ENCODE measurements at places on chromosomes 7 and 10. TPM values are rescaled to one million over a fixed set of nuclear protein-coding genes. Genes with fewer than 3 reads are reported as not detected.

The CALHM2 gene
- total RNA-seq, result 25.6 TPM

The ELMO1 gene
- 508 TPM for total RNA-seq

The LGI1 gene
- not detected for total RNA-seq

The ARHGAP19 gene
- 3.8 TPM for total RNA-seq

The UPK3B gene
- 1.1 TPM for total RNA-seq

DNA sequence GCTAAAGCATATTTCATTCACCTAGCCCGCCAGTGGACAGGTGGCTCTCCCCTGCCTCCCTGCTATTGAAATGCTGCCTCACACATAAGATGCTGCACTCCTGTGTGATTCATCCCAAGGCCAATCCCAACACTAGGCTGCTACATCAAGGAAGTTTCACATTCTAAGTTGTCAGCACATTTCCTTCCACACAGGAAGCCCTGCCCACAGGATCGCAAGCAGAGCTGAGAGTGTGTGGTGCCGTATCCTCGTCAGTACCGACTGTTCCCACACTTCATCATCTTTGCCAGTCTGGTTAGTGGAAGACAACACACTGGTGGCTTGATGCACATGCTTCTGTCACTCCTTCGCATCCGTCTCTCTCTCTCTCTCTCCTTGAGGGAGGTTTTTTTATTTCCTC is 194.3 kb upstream of the PPP2R2D start:
- DNase-seq, result no peak

DNA sequence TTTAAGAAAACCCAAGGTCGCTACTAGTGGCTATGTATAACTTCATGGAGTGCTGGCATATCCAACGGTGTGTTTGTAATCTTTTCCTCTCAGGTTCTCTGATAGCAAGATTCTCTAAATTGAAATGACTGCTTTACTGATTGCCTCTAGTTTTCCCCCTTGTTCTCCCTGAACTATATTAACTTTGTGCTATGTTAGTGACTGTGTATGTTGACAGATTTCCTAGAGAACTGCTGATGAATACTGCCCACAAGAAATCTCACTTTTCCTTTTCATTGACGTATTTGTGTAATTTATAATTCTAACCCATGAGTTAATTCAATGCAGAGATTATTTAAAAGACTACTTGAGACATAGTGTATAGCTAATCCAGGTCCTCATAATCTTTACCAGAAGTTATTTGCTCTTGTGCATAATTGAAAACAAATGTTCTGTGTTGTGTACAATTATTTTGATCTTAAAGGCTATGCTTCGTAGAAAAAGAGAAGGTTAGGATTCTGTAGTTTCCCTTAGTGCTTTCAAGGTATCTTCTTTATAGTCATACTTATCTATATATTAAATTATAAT is 70.6 kb upstream of the GLCCI1 start:
- DNase-seq, result no peak

DNA sequence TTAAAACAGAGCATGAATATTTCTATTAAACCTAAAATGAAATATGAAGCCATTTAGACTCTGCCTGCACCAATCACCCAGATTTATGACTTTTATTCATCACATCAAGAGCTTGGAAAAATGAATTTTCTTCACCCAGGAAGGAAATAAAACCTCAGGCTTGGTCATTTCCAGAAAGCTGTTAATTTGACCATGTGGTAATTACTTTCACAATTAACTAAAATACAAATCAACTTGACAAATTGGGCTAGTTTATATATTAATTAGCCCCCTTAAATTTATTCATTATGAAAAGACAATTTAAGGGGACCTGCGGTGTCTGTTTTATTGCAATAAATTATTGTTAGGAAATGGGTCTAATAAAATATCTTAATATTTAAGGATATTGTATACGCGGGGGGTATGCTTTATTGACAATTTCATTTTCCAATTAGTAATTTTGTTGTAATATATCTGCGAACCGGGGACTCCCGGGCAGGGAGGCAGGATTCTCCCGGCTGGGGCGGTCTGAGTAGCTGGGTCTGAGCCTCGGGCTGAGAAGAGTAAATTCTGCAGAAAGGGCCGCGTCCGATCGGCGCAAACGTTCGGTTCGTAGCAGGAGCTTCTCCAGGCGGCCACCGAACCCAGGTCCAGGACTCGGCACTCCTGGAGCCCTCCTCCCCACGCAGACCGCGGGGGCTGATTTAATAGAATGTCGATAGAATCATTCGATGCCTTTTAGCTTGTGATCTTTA is 9.4 kb upstream of the MNX1 start:
- DNase-seq, result no peak

DNA sequence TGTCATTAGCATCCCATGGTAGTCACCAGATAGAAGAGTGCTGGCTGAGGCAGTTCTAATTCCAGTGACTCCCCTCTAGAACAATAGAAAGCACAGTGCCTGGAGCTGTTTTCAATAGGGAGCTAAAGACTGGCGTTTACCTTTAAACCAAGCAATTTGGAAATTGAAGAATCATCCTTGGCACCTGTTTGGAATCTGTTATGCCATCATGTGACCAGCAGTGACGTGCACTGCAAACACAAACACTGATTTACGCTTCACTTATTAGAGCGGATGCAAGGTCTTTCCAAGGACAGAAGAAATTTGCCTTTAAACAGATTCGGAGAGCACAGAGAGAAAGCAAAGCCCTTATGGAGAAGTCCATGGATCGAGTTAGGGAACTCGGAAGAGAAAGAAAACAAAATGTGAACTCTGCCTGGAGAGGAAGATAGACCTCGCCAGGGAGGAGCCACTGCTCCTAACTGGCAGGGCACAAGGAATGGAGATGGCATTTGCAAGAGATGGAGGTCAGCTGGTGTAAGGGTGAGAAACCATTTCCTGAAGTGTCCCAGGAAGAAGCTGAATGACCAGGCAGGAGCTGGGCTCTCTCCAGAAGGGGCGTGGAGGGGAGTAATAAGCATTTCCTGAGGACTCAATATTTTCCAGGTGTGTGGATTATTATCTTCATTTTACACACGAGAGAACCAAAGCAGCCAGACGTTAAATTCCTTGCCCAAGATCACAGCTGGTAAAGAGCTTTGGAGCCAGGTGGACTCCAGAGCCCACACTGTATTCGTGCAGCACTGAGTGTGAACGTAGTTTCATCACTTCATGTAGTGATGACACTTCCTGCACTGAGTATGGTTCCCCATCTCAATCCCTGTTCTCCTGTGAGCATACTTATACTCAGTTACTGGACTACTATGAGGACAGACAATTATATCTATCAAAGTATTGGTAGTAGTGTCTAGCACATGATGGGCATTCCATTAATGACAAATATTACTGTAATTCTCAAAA is 97.7 kb downstream of the CUBN start:
- DNase-seq, result no peak

- peak; percentile 91 for DNase-seq
These were observed 106.7 kb downstream of the TNS3 start for GRCh38 chr7:47474937-47475879.

- DNase-seq, result no peak
These were observed 380.7 kb downstream of the RPS24 start for GRCh38 chr10:78414380-78414779.

- no peak for DNase-seq
These were observed 143.9 kb downstream of the LSM5 start for GRCh38 chr7:32346253-32346652.

DNA sequence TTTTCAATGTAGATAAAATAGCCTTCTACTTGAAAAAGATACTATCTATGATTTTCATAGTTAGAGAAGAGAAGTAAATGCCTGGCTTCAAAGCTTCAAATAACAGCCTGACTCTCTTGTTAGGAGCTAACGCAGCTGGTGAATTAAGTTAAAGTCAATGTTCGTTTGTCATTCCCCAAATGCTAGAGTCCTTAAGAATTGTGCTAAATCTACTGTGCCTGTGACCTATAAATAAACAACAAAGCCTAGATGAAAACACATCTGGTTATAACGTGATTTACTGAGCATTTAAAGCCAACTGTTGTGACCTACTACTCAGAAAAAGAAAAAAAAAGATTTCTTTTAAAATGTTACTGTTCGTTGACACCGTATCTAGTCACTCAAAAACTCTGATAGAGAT is 134.7 kb downstream of the POLR1F start:
- DNase-seq, result no peak

DNA sequence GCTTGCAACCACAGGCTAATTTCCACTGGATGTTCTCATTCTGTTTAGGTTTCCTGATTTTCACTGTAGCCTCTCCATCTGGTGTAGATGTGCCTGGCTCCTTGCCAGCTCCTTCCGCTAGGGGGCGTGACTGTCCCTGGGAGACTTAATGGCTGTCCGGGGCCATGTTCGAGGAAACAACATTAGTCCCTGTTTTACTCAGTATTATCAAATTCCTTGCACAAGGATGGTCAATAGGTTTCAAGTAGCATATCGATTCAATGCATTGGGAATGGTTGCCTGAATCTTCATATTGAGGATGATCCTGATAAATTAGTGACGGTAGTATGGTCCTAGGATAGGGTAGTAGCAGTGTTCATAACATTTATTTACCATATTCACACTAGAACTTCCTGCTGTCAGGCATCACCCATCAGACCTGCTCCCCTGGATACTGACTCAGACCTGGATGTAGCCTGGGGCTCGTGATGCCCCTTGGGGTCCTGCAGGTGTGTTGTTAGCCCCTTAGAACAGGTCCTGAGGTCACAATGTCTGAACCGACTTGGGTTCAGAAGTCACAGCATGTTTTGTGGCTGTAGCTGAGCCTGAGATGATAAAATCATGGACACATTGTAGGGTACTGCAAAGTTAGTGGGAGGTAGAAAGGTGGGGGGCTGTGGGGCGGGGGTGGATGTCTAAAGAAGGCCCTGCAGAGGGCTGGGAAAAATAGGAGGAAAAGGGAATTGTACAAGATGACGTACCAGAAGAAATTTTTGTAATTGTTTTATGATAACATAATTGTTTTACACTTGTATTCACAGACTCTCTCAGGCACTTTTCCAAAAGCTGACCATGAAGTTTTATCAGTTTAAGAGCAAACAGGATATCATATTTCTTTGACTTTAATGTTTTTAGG is 8.9 kb upstream of the EXOC6 start:
- DNase-seq, result peak; percentile 68

DNA sequence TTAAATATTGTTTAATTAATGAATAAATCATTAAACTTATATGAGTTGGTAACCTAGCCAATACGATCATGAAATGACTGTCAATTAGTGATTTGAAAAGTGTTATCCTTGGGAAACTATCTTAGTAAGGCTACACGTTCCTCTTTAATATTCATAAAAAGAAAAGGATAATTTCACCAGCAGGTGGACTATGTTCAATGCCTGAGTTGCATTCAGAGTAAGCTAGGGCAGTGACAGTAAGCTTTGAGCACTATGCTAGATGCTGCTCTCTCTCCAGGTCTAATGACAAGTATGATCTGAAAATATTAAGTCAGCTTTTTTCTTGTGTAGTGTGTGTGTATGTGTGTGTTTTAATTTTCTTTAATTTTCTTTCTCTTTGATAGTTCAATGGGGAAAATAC is 486.3 kb upstream of the PCDH15 start:
- DNase-seq, result no peak

DNA sequence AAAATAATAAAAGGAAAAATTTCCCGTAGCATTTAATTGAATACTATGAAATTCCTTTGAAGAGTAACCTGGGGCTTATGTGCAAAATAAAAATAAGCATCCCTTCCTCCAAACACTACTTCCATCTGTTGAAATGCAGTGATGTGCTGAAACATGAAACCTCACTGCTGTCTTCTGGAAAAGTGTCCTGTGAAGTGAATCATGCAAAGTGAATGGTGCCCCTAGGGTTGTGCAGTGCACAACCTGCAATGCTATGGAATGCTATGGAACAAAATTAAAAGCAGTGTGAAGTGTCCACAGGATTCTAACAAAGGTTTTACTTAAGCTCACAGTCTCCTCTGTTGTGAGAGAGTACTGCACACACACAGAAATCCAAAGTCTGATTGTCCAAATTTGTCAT is 480.9 kb downstream of the ETV1 start:
- DNase-seq, result no peak

DNA sequence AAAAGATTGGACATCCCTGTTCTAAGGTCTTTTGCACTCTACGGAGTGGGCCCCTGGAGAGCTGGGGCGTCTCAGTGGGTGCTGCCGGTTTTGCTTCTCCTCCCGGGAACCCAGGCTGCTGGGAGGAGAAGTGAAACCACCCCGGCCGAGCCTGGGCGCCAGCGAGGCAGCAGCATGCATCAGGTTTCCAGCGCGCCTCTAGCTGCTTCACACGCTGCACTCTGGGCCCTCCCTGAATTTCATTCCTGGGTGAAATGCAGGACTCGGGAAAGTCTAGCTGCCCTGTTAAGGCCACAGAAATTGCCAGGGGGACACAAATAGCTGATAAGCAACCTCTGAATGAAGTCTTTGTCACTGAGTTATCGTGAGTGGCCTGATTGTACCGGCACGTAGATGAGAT is 127.4 kb downstream of the TRRAP start:
- DNase-seq, result no peak

DNA sequence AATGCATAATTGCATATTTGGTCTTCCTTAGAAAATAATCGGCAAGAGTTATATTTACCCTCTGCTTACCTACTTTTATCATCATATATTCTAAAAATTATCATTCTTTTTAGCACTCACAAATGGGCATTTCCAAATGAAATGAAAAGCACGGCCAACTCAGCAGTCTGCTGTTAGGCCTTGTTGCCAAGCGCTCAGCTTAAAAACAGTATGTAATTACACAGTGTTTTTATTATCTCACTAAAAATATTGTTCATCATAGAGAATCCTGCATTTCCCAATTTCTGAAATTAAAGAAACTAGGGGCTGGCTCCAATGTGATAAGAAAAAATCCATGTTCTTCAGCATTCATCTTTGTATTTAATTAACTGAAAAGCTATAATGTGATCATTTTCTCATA is 391.7 kb upstream of the ADARB2 start:
- no peak for DNase-seq

- DNase-seq, result no peak
These were observed 381.1 kb upstream of the SEMA3D start for GRCh38 chr7:85567983-85568382.

GRCh38 chr10:70562036-70562755 is 40.3 kb downstream of the PRF1 start:
- no peak for DNase-seq

GRCh38 chr7:44707558-44708230 is 41.0 kb upstream of the ZMIZ2 start:
- no peak for DNase-seq

DNA sequence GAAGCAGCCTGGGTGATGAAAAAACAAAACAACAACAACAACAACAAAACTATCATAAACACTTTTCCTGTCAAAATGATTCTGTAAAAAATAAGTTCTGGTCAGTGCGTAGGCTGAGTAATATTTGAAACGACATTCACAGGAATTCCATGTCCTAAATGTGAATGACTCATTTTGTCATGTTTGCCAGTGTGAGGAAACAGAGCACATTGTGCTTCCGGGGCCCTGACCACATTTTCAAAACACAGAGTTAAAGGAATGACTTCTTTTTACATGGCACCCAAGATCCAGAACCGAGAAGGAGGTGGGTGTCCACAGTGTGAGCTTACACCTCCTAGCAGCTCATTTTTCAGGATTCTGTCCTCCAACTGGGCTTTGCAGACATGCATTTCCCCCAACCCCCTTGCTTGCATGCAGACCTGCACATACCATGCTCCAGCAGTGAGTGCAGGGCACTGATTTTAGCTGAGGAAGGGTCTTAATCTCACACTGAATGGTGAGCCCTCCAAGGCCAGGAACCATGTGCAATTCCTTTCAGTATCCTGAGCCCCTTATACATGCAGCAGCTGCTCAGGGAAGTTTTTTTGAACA is 3.0 kb downstream of the CLRN3 start:
- DNase-seq, result no peak
